HepG2 (cell line): ENCODE measurements at places on chromosomes 5 and 9. TPM values are rescaled to one million over a fixed set of nuclear protein-coding genes. Genes with fewer than 3 reads are reported as not detected.
A peak's percentile ranks its signal among the peaks of the same experiment; 100 is the strongest.

- DNase-seq, result no peak
These were observed 116.0 kb downstream of the FGF1 start for GRCh38 chr5:142569905-142570304.

DNA sequence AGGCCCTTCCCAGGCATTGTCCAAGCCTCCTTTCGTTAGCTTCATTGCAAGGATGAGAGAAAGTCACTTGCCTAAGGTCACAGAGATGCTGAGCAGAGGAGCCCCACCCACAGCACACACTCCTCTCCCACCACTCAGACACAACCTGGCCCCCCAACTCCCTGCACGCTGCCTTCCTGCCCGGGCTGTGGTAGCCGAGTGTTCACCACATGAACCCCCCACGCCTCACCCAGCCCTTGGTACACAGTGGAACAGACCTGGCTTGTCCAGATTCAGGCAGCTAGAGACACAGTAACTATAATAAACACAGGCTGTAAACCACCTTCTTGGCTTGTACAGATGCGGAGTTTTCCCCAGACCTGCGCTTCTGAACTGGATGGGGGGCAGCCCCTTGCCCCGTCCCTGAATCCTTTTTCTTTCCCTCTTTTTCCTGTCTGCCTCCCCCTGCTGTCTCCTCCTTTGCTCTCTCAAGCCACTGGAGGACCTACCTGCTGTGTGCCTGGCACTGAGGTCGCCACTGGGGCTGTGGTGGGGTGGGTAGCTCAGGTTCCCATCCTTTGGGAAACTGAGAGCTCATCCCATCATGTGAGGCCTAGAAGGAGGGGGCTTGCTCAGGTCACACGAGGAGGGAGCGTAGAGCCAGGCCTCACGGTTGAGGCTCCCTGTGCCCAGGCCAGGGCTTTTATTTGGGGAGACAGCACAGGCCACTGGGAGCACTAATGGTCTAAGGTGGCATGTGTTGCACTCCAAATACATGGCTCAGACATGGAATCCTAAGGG lies 55.7 kb upstream of the SYNPO start:
- DNase-seq, result no peak

GRCh38 chr5:41656597-41656996 lies 146.2 kb upstream of the PLCXD3 start:
- DNase-seq, result no peak

DNA sequence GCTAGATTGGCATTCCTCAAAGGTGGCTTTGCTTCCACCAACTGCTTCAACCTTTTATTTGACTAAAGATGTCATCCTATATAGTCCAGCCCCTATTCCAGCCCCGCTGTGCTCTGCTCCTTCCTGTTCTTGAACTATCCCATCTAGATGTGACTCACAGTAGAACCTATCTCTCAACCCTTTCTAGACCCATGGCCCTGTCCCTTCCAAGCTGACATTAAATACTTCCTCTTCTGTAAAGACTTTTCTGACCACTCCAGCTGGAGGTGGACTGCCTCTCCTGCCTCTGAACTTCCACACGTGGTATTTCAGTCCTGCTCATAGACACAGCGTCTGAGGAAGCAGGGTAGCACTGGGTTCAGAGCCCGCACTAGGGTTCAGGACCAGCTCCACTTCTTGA lies 32.4 kb downstream of the OSTF1 start:
- DNase-seq, result no peak

GRCh38 chr5:6475626-6476312 lies 27.1 kb downstream of the UBE2QL1 start:
- no peak for DNase-seq

DNA sequence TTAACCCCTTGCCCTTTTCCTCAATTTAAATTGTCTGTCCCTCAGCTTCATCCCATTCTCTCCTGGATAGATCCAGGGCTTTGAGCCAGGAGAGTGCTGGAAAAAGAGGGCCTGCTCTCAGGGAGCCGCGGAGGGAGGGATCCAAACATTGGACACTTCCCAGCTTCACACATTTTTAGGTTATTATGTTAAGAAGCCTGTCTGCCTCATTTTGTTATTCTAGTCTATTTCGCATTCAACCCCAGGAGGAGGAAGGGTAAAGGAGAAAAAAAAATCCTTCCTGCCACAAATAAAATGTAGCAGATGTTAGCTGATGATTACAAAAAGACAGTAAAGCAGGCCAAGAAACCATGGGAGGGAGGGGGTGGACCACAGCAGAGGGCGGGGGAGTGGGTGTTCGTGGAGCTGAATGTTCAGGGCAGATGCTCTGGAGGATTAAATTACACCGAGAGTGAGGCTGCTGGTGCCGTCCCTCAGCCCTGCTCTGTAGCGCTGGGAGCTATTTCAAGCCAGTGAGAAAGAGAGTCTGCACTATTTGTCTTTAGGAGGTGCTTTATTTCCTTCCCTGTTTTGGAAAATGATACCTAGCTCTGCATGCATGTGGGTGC lies 60.6 kb upstream of the ZFR start:
- no peak for DNase-seq

- DNase-seq, result no peak
These were observed 68.1 kb upstream of the SPOCK1 start for GRCh38 chr5:137567226-137567625.

GRCh38 chr9:69673311-69673640 lies 1.1 kb upstream of the APBA1 start:
- DNase-seq, result no peak

DNA sequence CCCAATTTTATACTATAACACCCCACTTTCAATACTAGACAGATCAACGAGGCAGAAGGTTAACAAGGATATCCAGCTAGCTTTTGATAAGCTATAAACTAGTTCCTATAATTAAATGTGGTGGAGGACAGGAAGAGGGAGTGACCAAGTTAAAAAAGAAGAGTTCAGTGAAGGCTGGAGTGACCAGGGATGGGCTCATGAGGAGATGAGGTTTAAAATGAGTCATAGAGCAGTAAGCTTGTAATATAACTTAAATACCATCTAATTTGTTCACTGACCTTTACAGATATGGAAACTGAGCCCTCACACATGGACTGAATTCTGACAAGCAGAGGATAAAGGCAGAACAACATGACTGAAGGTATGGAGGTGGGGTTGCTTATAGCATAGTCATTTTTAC lies 284.5 kb downstream of the SPATA31D1 start:
- DNase-seq, result no peak

GRCh38 chr5:67003935-67004729 lies 192.5 kb downstream of the CD180 start:
- peak; percentile 96 for DNase-seq

GRCh38 chr5:158496624-158497023 lies 603.1 kb downstream of the EBF1 start:
- no peak for DNase-seq

GRCh38 chr5:14855366-14855765 lies 16.2 kb downstream of the ANKH start:
- no peak for DNase-seq

DNA sequence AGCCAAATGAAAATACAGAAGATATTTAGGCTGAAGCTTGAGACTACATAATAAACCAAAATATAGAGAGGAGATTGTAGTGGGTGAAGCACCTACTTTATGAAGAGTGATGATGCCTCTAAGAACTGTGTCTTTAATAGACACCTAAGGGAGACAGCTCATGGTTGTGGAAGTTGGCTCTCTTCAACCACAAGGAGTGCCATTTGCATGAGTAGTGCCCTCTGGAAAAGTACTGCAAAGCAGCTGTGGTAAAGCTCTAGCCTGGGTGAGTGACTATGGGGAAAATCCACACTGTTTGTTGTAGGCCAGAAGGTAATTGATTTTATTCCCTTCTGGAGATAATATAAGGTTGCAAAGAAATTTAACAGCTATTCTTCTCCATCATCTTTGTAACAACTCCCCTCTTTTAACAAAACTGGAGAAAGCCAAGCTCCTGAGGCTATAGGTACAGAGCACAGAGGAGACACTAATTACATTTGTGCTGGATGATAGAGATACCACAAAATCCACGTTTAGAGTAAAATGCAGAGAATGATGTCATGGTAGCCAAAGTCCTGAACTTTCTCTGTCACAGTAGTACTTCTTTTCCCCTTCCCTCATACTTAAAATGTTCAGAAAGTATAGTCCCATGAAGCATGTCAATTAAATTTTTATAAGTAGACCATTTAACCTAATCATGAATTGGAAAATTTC lies 122.8 kb downstream of the STARD4 start:
- DNase-seq, result no peak

- no peak for DNase-seq
These were observed 6.9 kb downstream of the SHROOM1 start for GRCh38 chr5:132823481-132824050.

- DNase-seq, result peak; percentile 47
These were observed 6.3 kb upstream of the MED7 start for GRCh38 chr5:157148734-157149615.

The FRMPD1 gene
- not detected in 2 replicates for total RNA-seq

The GOLGA2 gene
- total RNA-seq, result 35.4 and 45.8 TPM in 2 replicates

The CCL27 gene
- total RNA-seq, result not detected in 2 replicates

The JAK2 gene
- 4.1 and 5.8 TPM in 2 replicates for total RNA-seq

The SH3PXD2B gene
- 3.4 and 3.8 TPM in 2 replicates for total RNA-seq

The SMC5 gene
- total RNA-seq, result 26.7 and 29.4 TPM in 2 replicates

The MLANA gene
- 0.11 and 0.72 TPM in 2 replicates for total RNA-seq

The GRAMD2B gene
- total RNA-seq, result 8.1 and 8.8 TPM in 2 replicates
